Vagina (tissue), 2 donors: ENCODE measurements at places on chromosomes 1 and 21.

DNA sequence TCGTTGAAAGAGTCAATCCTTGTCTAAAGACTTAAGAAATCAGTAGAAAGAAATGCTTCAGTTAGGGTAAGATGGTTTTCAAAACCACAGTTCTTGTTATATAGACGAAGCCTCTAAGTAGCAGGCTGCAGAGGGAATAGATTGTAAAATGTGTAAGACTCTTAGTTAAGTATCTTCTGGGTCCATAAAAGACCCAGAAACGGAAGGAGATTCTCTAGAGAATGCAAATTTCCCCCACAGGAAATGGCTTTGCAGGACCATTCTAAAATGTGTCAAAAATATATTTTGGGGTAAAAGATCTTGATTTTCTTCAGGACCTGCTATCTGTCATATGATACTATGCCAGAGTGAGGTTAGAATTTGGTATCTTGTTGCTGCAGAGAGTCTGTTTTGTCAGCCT lies 13.4 kb downstream of the OR2T1 start:
- no peaks in the 10 kb centered on the region for H3K27me3 ChIP-seq
- H3K27ac ChIP-seq: no peak overlapping the region
- H3K4me3 ChIP-seq: no peak overlapping the region
- no peaks in the 10 kb centered on the region for H3K36me3 ChIP-seq

DNA sequence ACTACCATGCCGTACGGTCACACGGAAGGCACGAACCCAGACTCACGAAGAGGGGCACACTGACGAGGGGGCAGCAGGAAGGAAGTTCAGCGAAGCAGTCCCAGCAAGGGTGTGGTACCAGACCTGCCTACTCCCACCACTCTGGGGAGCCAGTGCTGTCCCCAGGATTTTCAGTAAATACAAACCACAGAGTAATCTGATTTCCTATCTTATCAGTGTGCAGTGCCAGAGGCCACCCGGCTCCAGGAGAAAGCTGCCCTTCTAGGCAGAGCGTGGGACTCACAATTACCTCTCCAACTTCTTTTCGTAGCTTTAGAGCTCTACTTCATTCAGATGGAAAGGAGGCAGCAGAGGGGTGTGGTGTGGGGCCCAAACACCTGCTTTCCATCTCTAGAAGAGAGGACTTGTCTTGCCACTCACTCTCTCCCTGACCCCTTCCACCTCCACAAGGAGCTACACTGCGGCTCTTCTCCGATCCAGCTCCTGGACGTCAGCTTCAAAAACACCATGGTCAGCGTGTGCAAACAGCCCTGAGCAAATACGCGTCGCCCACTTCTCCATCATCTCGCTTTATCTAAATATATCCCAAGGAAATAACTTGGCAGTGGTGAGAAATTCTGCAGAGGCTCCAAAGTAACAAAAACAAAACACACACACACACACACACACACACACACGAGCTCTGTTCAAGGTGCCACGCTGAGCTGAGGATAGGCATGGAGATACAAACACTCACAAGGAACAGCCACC lies 98.5 kb downstream of the MRPL37 start:
- H3K4me3 ChIP-seq: no peak overlapping the region
- DNase-seq: no peak
- H3K27ac ChIP-seq: peak overlapping the region; percentile 84
- no peaks in the 10 kb centered on the region for H3K36me3 ChIP-seq

GRCh38 chr1:234316486-234316885 lies 56.8 kb upstream of the COA6 start:
- no peak for DNase-seq
- H3K4me3 ChIP-seq: no peak overlapping the region
- no peaks in the 10 kb centered on the region for H3K36me3 ChIP-seq
- no peaks in the 10 kb centered on the region for H3K27me3 ChIP-seq

DNA sequence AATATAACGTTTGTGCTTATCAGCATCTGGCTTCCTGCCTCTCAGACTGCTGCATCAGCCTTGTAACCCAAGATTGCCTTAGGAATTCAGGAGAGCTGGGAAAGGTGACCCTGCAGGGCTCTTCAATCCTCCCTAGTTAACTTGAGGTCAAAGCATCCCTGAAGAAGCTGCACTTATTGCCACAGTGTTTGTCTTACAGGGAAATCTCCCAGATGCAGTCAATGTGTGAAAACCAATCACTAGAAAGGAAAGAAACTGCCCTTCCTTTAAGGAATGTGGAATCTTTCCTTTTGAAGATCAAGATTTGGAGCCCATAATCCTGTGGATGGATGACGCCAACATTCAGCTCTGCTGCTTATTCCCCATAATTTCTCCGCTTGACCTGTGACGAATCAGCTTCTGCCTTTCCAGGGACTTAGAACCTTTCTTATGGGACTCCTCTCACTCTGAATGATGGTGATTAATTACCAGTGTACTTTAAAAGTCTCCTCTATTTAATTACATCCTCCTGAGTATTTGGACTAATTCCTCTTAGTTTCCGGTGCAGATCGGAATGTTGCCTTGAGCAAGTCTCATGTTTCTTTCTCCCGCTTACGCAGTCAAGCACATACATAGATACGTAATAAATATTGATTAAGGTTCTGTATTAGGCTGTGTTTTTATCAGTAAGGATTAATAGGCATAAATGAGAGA lies 14.4 kb downstream of the ADAMTS5 start:
- H3K27ac ChIP-seq: no peak overlapping the region
- H3K4me3 ChIP-seq: no peak overlapping the region
- no peaks in the 10 kb centered on the region for H3K27me3 ChIP-seq
- H3K4me1 ChIP-seq: no peaks in the 10 kb centered on the region
- DNase-seq: no peak

- peaks cover under 1% of the 10 kb centered on the region for H3K36me3 ChIP-seq
- no peak overlapping the region for H3K4me3 ChIP-seq
- H3K4me1 ChIP-seq: peaks cover 25% of the 10 kb centered on the region
- H3K27ac ChIP-seq: no peak overlapping the region
- DNase-seq: no peak
- H3K27me3 ChIP-seq: no peaks in the 10 kb centered on the region
These were observed 3.1 kb upstream of the SH3BP5L start for GRCh38 chr1:248828845-248829244.

GRCh38 chr1:185808631-185809030 lies 74.4 kb downstream of the HMCN1 start:
- no peak overlapping the region for H3K27ac ChIP-seq
- H3K4me1 ChIP-seq: no peaks in the 10 kb centered on the region
- no peak for DNase-seq
- H3K36me3 ChIP-seq: no peaks in the 10 kb centered on the region
- H3K4me3 ChIP-seq: no peak overlapping the region

- no peak overlapping the region for H3K27ac ChIP-seq
- peaks cover 4% of the 10 kb centered on the region for H3K4me1 ChIP-seq
- no peaks in the 10 kb centered on the region for H3K27me3 ChIP-seq
- no peaks in the 10 kb centered on the region for H3K36me3 ChIP-seq
These were observed 4.5 kb upstream of the DDR2 start for GRCh38 chr1:162627662-162628296.

DNA sequence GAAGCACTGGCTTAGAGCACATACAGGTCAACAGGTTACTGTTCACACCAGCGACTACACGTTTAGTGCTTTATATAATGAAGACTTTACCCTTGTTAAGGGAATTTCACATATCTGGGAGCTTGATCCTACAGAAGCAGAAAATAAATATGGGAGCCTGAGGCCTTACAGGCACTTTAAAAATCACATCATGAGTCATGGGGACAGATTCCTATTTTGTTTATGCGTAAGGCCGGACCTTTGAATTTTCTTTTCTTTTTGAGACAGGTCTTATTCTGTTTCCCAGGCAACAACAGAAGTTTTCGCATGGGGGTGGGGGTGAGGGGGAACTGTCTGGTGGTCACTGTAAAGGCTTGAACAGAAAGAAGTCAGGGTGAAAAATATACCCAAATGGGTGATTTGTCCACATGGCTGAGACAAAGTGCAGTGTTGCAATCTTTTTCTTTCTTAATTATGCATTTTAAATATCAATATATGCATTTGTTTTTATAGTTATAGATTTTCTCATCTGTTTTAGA lies 276.7 kb downstream of the KCNH1 start:
- no peaks in the 10 kb centered on the region for H3K27me3 ChIP-seq
- H3K4me3 ChIP-seq: no peak overlapping the region
- no peaks in the 10 kb centered on the region for H3K36me3 ChIP-seq
- H3K4me1 ChIP-seq: no peaks in the 10 kb centered on the region
- no peak overlapping the region for H3K27ac ChIP-seq

- peak overlapping the region; percentile 99 for H3K27ac ChIP-seq
- H3K36me3 ChIP-seq: no peaks in the 10 kb centered on the region
- H3K4me3 ChIP-seq: peak overlapping the region; percentile 83
- no peaks in the 10 kb centered on the region for H3K27me3 ChIP-seq
- no peak for DNase-seq
These were observed 744 bp upstream of the WDR26 start for GRCh38 chr1:224435318-224435763.

DNA sequence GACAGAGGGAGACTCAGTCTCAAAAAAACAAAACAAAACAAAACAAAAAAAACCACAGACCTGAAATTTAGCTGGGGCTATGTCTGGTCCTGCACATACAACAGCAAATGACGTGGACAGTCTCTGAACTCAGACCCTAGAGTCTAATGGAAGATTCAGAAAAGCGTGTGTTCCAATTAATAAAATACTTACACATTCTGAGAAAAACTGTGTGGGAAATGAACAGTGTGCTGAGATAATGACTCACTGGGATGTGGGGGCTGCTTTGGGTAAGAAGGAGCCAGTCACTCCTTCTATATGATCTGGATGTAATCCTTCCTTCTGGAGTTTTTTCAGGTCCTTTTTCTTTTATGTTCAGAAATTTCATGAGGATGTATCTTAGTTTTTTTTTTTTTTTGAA lies 29.4 kb downstream of the CLDN14 start:
- no peak for DNase-seq
- H3K4me3 ChIP-seq: no peak overlapping the region
- no peaks in the 10 kb centered on the region for H3K27me3 ChIP-seq
- H3K27ac ChIP-seq: no peak overlapping the region

GRCh38 chr1:55064861-55065263 lies 25.5 kb downstream of the PCSK9 start:
- no peaks in the 10 kb centered on the region for H3K27me3 ChIP-seq
- DNase-seq: no peak
- H3K27ac ChIP-seq: no peak overlapping the region
- no peaks in the 10 kb centered on the region for H3K36me3 ChIP-seq
- H3K4me3 ChIP-seq: no peak overlapping the region

DNA sequence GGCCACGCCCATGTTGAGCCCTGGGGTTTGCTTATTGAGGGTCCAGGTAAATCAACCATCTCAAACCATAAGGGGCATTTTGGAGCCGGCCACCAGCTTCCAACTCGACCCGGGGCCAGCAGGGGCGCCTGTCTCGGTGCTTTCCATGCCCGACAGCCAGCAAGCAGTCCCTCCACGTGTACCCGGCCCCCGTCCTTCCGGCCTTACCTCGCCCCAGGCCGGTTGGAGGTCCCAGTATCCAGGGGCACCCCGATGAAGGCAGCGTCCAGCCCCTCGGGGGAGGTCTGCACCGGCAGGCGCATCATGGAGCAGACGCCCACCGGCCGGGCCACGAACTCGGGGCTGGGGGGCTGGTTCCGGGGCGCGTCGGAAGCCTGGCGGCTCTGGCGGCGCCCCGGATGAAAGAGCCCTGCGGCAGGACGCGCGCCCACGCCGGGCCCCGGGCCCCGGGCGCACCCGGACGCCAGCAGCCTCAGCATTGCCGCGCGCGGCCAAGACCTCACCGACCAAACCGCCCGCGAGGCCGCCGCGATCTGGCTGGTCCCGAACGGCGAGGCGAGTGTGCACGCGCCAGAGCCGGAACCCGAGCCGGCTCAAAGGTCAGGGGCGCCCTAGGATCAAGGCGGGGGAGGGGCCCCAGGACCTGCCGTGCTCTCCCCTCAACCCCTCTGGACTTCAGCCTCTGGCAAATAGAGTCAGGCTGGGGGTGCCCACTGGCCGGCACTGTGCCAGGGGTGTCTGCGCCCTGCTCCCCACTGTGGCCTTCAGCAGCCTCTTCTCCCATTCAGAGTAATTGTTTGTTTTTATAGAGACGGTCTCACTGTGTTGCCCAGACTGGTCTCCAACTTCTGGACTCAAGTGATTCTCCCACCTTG lies at the start of gene AGMAT:
Gene AGMAT, minus strand, starts transcription at position 563 of the 875 bp plus-strand sequence. Its CDS starts 84 bp downstream, at position 479.
- no peaks in the 10 kb centered on the region for H3K36me3 ChIP-seq
- no peaks in the 10 kb centered on the region for H3K27me3 ChIP-seq
- peaks cover 12% of the 10 kb centered on the region for H3K4me1 ChIP-seq
- no peak within 1 kb of the TSS for H3K27ac ChIP-seq

GRCh38 chr1:98048751-98049325 lies 128.0 kb upstream of the DPYD start:
- no peak overlapping the region for H3K4me3 ChIP-seq
- no peak for DNase-seq
- H3K27me3 ChIP-seq: peaks cover 11% of the 10 kb centered on the region
- peaks cover 35% of the 10 kb centered on the region for H3K4me1 ChIP-seq

DNA sequence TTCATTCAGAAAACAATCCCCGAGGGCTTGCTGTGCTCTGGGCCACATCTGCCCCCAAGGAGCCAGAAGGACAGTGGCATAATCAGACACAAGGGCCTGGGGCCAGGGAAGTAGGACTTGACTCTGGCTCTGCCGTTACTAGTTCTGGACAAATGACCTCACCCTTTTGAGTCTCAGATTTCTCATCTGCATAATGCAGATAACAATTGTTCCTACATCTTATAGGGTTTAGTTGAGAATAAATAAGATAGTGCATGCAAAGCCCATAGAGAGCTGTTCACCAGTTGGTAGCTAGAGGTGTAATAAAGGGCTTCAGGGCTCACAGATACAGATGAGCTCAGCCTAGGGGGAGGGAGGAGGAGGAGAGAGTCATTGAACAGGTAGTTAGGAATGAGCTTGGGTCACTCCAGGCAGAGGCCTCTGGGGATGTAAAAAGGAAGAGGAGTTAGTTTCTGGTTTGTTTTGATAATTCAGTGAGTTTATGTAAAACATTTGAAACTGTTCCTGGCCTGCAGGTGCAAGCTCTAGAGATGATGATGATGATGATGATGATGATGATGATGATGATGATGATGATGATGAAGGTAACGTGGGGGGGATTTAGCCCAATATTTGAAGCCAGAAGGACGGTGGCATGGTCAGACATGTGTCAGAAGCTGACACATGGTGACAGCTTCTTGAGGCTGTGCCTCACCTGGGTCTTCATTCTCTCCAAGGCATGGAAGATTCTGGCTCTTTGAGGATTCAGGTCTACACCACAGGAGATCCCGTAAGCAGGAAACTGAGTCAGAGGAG lies 858 bp downstream of the LACTBL1 start:
- no peaks in the 10 kb centered on the region for H3K36me3 ChIP-seq
- no peak overlapping the region for H3K27ac ChIP-seq
- H3K27me3 ChIP-seq: no peaks in the 10 kb centered on the region
- H3K4me1 ChIP-seq: no peaks in the 10 kb centered on the region
- no peak overlapping the region for H3K4me3 ChIP-seq
- DNase-seq: no peak

DNA sequence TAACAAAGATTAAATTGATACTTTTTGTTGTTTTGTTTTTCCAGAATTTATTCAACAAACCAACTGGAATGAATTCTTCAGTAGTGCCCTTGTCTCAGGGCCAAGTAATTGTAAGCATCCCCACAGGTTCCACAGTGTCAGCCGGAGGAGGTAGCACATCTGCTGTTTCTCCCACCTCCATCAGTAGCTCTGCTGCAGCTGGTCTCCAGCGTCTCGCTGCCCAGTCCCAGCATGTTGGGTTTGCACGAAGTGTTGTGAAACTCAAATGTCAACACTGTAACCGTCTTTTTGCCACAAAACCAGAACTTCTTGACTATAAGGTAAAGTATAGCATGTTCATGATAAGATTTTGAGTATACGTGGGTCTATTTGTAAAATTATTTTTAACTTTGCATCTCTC lies 118.5 kb downstream of the ZMYM4 start:
- H3K4me3 ChIP-seq: no peak overlapping the region
- no peaks in the 10 kb centered on the region for H3K4me1 ChIP-seq
- DNase-seq: no peak
- H3K36me3 ChIP-seq: no peaks in the 10 kb centered on the region
